ENCODE measurements at places on chromosomes 1 and 21. TPM values are rescaled to one million over a fixed set of nuclear protein-coding genes. Genes with fewer than 3 reads are reported as not detected.

Gene SLAMF9
- not detected for total RNA-seq

GRCh38 chr1:61073871-61074270 lies 8.5 kb upstream of the NFIA start:
- no peak for DNase-seq

DNA sequence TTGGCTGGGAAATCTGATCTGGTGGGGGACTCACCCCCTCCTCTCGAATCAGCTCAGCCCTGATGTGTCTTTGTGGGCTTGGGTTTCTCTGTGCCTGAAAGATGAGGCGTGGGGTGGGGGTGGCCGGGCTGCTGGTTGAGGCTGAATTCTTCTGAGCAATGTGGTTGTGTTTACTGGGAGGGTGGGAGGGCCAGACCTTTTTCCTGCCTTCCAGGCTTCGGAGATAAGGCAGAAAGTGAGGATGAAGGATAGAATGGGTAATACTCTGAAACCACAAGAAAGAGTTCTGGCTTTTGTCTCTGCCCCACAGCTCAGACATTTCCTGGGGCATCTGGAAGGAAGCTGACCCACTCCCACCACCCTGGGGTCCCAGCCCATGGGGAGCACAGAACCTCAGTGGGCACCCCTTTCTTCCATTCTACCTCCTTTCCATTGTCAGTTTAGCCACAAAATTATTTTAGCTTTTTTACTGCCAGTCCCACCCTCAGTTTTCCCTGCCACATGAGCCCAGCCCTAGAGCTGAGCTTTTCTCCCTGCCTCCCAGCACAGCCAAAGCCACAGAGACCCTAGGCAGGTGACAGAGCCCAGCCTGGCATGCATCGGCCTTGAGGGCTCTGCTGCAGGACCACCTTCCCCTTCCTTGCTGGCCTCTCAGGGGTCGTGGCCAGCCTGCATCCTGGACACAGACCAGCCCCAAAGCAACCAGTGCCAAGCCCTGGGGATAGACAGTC lies 11.2 kb downstream of the ALX3 start:
- no peak for DNase-seq

- no peak for DNase-seq
Observed at GRCh38 chr1:38047603-38048141, 1.1 kb upstream of the POU3F1 start.

DNA sequence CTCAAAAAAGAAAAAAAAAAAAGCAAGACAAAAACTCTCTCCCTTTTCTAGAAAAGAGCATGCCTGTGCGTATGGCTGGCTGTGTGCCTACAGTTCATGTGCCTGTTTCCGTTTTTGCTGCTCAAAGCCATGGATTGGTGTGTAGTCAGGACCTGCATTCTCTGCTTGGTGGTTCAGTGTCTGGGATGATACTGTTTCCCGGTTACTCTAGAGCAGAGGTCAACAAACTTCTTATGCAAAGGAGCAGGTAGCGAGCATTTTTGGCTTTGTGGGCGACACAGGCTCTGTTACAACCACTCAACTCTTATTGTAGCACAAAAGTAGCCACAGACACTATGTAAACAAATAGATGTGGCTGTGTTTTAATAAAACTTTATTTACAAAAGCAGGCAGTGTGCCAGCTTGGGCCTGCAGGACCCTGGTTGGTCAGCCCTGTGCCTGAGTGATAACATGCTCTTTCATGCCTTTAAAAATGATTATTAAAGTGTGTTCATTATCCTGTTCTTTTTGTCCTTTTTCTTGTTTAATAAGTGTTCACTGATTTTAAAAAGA lies 524.2 kb downstream of the KIF26B start:
- no peak for DNase-seq

Measured in occipital lobe (tissue), 3 donors.